Cerebellum (tissue), 4 donors: ENCODE measurements at places on chromosomes 12 and 14.

GRCh38 chr12:62660756-62661155, 194.1 kb downstream of the MON2 start:
- no peak for DNase-seq

GRCh38 chr14:98910061-98910460, 361.9 kb downstream of the BCL11B start:
- no peak for DNase-seq

- no peak for DNase-seq
Measured at GRCh38 chr12:105916760-105917039, 222.1 kb downstream of the NUAK1 start.

- DNase-seq: peak; percentile 81
Measured at GRCh38 chr14:50342221-50343078, 30.3 kb downstream of the DMAC2L start.

DNA sequence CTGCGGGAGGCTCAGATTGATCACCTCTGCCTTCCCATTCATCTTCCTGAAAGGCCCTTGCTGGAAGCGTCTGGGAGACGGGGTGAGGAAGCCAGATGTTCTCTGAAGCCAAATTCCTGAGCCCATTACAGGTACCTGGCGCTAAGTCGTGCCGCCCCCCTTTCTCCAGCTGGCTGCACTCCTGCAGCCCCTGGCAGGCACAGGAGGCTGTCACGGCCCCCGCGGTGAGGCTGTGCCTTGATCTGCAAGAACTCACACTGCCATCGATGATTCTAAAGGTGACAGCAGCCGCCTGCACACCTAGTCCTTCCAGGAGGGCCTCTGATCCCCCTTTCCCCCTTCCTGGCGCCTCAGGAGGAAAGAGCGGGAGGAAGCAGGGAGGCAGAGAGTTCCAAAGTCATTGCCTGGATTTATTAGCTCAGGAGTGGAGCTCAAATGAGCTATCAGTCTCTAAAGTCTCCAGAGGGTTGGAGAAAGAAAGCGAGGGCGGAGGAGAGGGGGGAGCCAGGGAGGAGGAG, 106.9 kb downstream of the RFLNA start:
- DNase-seq: no peak

DNA sequence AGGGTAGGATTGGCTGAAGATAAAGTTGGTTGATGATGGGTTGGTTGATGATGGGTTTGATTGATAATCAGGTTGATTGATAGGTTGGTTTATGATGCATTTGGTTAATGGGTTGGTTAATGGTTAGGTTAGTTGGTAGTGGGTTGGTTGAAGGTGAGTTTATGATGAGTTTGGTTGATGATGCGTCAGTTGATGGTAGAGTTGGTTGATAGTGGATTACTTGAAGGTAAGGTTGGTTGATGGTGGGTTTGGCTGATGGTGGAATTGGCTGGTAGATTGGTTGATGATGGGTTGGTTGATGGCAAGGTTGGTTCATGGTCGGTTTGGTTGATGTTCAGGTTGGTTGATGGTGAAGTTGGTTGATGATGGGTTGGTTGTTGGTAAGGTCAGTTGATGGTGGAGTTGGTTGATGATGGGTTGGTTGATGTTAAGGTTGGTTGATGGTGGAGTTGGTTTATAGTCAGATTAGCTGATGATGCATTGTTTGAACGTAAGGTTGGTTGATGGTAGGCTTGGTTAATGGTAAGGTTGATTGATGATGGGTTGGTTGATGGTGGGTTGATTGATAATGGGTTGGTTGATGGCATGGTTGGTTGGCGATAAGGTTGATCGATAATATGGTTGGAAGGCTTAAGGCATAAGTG, 146.4 kb downstream of the ADGRD1 start:
- DNase-seq: no peak

DNA sequence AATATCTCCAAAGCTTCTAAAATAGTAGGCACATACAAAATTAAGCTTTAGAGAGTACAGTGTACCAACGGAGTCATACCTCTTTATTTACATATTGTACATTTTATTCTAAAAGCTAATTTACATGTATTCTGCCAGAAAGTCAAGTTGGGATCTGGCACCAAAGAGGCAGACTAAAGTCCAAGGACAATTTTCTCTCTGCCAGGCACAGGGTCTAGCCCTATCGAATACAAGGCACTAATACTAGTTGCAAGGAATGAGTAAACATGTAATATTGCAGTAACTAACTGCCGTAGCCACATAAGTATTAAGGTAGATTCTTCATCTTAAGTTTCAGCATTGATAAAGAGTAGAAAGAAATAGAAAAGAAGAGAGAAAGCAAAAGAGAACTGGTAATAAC, 93.9 kb downstream of the RPS6KA5 start:
- DNase-seq: no peak

DNA sequence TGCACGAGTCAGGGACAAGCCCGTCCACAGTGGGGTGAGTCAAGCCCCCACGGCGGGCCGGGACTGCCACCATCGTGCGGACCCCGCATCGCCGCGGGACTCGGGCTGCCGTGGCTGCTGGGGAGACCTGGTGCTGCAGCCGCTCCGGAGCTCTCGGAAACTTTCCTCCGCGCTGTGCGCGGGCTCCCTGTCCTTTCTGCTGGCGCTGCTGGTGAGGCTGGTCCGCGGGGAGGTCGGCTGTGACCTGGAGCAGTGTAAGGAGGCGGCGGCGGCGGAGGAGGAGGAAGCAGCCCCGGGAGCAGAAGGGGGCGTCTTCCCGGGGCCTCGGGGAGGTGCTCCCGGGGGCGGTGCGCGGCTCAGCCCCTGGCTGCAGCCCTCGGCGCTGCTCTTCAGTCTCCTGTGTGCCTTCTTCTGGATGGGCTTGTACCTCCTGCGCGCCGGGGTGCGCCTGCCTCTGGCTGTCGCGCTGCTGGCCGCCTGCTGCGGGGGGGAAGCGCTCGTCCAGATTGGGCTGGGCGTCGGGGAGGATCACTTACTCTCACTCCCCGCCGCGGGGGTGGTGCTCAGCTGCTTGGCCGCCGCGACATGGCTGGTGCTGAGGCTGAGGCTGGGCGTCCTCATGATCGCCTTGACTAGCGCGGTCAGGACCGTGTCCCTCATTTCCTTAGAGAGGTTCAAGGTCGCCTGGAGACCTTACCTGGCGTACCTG, 1.1 kb downstream of the PDE3A start:
- peak; percentile 47 for DNase-seq

- DNase-seq: no peak
Measured at GRCh38 chr12:18837505-18837904, 99.6 kb downstream of the CAPZA3 start.

GRCh38 chr14:78248501-78249090, 78.4 kb downstream of the NRXN3 start:
- DNase-seq: no peak

GRCh38 chr12:88693837-88694445, 113.7 kb upstream of the KITLG start:
- no peak for DNase-seq

DNA sequence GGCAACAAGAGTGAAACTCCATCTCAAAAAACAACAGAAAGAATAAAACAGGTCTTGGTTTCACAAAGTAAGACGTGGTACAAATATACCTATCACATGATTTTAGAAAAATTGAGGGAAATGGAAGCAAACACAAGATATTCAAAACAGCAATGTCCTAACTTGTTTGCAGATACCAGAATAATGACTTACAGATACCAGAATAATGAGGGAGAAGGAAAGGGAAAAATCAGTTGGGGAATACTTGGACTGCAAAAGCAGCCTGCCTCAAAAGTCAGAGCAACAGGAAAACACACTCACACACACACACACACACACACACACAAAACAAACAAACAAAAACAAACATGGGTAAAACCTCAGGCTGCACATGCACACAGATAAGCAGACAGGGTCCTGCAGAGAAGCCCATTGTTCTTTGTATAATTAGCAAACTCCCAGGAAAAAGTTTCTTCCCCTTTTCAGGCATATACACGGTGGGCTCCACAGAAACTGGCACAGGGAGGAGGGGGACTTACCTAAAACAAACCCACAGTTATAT, 65.7 kb upstream of the CAPRIN2 start:
- DNase-seq: no peak

DNA sequence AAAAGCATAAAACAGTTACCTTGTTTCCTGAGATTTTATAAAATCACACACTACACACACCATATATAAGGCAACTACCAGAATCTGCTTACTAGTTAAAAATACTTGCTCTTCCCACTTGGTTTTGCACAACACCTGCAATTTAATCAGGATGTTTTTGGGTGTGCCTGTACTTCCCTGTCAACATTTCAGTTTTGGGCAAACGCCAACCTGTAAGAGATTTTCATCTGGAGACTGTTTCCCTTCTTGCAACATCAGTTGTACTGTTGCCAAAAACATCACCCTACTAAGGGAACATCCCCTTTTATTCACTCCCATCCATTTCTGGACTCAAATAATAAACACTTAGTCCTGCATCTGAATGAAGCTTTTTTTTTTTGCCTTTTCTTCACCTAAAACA, 172.3 kb downstream of the DUSP6 start:
- DNase-seq: no peak

- no peak for DNase-seq
Measured at GRCh38 chr14:94944636-94945258, 174.8 kb upstream of the GSC start.

GRCh38 chr12:115761784-115762183, 515.7 kb downstream of the MED13L start:
- no peak for DNase-seq

DNA sequence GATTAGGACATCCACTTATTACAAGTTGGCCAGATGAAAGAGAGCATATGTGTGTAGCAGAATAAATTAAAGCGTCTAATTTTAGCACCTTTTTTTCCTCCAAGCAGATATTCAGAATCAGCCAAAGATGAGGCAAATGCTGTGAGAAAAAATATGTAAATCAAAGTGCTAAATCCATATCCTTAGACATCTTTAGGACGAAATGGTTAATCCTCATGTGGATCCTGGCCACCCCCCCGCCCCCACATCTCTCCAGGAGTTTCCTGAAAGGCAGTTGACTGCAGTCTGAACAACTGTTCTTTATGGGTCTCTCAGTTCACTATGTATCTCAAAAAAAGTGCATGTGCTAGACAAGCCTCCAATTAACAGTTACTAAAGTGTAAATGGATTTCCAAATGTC, 1768.1 kb upstream of the SEL1L start:
- no peak for DNase-seq

DNA sequence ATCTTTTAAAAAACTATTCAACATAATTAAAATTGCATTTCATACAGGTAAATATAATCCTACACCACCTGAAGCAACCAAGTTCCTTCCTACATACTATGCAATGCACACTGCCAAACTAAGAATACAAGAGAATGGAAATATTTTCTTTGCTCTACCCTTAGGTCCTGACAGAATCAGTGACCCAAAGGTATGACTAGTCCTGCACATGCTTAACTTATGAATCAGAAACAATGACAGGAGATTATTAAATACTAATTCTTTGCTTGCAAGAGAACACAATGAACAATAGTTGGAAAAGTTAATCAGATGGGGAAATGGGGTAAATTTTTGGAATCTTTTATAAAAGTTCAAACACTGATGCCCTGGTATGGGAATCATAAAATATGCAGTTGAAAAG, 220.1 kb downstream of the SOX5 start:
- DNase-seq: no peak

GRCh38 chr12:111557271-111558106, 41.6 kb downstream of the ATXN2 start:
- DNase-seq: no peak

DNA sequence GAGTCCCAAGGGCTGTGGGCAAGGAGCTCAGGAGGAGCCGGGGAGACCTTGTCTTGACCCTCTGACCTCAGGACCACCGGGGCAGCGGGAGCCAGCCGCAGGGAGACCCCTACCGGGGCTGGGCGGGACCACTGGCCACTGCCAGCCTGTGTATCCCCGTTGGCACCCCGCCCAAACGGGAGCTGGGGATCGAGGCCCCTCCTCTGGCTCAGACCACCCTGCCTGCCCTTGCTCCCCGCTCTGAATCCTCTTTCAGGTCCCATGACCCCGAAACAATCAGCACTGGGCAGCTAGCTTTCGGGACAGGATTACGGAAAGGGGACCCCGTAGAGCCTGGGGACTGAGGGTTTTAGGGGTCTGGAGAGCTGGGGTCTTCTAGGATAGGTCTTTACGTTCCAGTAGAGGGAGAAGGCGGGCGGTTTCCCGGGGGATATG, 1.3 kb downstream of the GLI1 start:
- no peak for DNase-seq

- DNase-seq: no peak
Measured at GRCh38 chr12:88982694-88983093, 369.6 kb downstream of the DUSP6 start.

- DNase-seq: no peak
Measured at GRCh38 chr12:113296557-113297213, 38.2 kb downstream of the SLC8B1 start.

DNA sequence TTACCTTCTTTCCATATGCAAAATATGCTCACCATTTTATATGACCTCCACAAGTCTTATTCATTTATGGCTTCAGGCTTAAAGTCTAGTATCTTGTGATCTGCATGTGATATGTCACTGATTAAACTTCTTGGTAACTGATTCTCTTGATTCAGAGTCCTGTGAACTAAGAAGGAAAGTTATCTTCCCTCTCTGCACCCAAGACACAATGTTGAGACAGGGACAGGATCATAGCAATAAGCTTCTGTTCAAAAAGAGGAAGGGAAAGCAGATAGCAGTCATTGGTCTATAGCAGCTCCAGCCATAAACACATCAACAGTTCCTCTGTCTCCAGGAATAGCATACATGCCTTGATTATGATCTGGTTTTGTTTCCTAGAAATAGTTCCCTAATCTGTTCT, 103.1 kb downstream of the UNC79 start:
- no peak for DNase-seq

DNA sequence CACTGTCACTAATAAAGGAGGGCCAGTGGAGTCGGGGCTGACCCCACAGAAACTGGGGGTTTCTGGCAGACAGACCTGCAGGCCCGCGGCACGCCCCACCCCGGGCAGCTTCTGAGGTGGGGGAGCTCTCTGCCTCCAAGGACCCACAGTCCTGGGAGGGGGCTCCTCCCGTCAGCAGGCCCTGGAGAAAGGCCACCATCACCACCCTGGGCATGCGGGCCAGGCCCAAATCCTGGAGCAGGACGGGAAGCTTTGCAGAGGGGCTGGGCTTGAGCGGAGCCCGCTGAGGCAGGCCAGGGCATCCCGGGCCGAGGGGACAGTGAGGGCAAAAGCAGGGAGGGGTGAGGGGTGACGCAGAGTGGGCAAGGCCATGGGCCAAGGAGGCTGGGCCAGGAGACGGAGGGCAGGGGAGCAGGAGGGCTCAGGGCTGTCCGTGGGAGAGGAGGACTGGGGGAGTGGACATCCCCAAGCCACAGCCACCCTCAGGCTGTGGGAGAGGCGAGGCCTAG, 11.1 kb upstream of the GPR132 start:
- DNase-seq: no peak

DNA sequence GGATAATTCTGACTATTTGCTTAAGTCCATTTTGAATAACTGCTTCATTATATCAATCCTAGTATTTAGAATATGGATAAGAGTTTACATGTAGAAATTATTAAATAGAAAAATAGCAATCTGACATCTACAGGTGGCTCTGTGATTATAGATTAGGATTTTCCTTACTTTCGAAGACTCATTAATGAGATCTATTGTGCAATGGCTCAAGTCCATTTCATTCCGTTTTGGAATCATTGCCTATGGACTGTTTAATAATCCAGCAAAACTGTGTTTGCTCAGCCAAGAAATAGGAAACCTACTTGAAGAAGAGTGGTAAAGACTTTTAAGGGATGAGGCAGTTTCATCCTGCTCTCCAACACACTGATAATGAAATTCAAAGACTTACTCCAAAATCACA, 67.8 kb upstream of the SSTR1 start:
- no peak for DNase-seq

GRCh38 chr14:22200977-22201605, 387.9 kb downstream of the DAD1 start:
- no peak for DNase-seq
